Fibroblast of skin of back (primary cell): ENCODE measurements at places on chromosomes 2 and 18.

- no peak for DNase-seq
Observed at GRCh38 chr18:78546281-78546680, 433.3 kb upstream of the SALL3 start.

DNA sequence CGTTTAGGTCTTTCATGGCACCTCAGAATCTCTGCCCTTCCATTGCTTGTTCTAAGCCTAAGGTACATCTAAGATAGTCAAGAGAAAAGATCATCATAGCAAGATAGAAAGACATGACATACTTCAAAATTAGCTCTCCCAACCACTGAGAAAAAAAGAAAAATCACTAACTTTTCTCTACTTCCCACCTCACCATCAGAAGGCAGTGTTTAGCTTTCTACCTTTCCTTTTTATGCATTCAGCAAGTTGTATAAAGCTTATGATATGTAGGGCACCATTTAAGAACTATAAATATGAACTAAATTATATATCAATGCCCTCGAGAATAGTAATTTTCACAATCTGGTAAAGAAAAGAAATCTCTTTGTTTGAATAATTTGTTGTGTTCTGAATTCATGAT is 331.8 kb upstream of the VWC2L start:
- DNase-seq, result no peak

GRCh38 chr2:133579274-133579673 is 11.0 kb upstream of the NCKAP5 start:
- peak; percentile 43 for DNase-seq

GRCh38 chr18:42177390-42177789 is 222.4 kb downstream of the PIK3C3 start:
- no peak for DNase-seq

GRCh38 chr2:33497221-33497650 is 20.8 kb downstream of the RASGRP3 start:
- no peak for DNase-seq

- peak; percentile 61 for DNase-seq
Observed at GRCh38 chr2:166665991-166666940, 172.2 kb upstream of the SCN7A start.

- DNase-seq, result peak; percentile 17
Observed at GRCh38 chr2:54088191-54088634, 27.2 kb upstream of the ACYP2 start.

DNA sequence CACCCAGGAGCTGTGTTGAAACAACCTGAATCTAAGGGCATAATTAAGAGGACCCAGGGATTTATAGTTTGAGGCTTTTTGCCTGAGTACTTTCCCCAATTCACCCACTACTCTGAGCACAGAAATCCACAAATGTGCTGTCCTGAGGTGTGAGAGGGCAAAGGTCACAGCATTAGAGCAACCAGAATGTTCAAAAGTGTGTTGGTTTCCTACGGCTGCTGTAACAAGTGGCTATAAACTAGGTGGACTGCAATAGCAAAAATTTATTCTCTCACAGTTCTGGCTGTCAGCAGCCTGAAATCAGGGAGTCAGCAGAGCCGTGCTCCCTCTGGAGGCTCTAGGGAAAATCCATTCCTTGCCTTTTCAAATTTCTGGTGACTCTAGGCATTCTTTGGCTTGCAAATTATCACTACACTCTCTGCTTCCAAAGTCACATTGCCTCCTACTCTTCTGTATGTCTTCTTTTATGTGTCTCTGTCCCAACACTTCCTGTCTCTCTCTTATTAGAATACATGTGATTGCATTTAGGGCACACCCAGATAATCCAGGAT is 91.4 kb upstream of the TACR1 start:
- DNase-seq, result peak; percentile 34

GRCh38 chr2:11228692-11229091 is 73.4 kb downstream of the SLC66A3 start:
- DNase-seq, result no peak

DNA sequence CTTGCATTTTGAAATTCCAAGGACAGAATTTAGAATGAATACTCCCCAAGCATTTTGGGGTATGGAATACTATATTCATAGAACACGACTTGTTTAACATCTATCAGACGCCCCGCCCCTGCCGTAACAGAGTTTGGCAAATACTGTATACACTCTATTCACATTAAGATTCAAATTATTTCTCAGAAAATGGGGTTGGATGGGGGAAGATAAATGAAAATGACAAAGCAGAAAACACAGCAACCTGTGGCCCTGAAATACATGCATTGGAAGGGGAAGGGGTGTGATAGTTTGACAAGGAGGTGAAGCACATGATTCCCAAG is 634.6 kb upstream of the SLC39A10 start:
- DNase-seq, result no peak

DNA sequence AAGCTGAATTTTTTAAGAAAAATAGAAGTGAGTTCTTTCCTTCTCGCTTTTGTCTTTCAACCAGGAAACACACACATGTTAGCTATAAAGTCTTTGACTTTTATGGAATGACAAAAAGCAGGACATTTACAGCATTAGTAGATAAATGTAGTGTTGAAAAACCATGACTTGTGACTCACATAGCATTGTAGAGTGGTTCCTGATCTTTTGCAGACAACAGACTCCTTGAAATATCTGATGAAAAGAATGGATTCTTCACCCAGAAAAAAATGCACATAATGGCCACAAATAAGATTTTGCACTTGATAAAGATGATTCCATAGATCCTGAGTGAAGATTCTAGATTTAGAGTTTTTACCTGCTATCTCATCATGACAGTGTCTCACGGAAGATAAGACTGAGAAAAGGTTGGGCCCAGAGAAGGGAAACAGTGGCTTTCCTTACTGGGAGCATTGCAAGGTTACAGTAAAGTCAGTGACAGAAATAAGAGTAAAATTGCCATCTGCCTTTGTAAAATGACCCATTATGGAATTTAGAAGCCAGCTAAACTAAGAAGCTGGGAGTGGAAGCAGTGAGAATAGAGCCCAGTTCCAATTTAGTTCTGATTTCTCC is 14.0 kb downstream of the SMARCAL1 start:
- peak; percentile 48 for DNase-seq

DNA sequence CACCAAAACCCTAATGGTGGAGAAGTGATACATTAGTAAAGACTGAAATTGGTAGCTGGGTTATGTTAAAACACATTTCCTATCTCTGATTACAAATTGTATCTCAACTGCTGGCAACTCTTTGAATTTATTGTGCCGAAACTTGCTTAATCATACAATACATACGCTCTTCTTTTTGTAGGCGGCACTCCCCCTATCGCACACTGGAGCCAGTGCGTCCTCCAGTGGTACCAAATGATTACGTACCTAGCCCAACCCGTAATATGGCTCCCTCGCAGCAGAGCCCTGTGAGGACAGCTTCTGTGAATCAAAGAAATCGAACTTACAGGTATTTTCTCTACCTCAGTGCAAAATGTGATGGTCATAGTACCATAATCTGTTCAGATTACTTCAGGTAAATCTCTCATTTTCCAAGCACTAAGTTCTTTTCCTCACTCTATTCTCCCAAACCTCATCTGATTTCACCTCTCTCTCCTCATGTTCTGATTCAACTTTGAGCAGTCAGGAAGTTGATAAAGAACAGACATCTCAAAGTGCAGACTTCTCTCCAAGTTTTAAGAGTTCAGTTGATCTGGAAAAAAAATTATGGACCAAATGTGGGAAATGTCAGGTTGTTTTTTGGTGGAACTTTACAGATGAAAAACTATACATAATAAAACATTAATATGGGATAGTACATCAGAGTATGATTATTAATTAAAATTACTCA is 66.5 kb downstream of the ABI2 start:
- DNase-seq, result no peak

DNA sequence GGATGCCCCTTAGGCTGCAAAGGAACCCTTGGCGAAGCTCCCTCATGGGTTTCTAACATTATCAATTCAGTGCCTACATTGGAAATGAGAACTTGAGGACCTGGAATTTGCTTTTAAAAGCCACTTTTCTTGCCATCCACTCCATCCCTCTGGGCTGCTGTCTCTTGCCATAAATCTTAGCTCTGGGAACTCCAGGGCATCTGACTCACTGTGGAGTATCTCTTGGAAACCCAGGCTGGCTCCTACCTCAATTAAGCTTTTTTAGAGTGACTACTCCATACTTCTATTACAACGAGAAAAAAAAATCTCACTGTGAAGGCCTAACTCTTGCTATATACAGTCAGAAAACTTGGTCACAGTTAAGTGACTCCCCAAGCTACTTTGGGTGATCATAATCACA is 227.2 kb upstream of the SETBP1 start:
- DNase-seq, result peak; percentile 43

GRCh38 chr18:66495844-66496243 is 108.0 kb downstream of the CDH19 start:
- peak; percentile 24 for DNase-seq

DNA sequence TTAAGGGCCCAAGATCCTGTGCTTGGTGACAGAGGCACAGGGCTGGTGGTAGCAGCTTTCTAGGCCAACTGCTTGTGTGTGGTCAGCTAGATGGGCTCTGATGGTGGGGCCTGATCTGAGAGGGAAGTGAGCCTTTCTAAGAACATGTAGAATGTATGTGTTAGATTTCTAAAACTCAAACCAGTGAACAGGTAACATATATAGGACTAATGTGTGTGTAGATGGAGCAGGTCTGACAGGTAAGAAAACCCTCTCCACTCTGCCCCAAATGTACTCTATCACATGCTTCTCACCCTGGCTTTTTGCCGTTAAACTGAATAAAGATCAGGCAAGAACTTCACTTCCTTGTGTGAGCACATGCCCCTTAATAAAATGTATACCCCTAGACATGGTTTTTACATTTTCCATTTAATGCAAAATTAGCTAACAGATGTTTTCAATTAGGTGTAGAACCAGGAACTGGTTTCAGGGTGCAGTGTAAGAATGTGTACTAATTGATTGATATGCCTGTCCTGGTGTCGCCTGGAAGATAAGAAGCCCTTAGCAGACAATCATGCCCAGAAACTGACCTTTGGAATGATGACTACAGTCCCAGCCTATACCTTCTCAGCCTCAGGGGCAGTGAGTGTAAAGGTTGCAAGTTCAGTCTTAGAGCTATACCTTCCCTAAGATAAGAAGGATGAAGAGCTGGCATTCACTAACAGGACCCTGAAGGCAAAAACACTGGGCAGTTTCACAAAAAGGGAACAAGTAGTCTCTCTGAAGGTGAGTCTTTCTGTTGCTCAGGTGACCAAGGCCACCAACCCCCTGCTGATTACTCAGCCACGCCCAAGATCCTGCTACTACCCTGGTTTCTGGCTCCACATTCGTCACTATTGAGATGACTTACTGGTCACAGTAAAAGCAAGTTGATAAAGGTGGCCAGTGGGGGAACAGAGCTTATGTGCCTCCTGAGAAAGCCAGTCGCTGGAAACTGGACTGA is 71.2 kb downstream of the SPATS2L start:
- DNase-seq, result no peak
